ENCODE measurements at places on chromosomes 16 and 17. TPM values are rescaled to one million over a fixed set of nuclear protein-coding genes. Genes with fewer than 3 reads are reported as not detected.

Gene TNS4
- total RNA-seq = 23.5 TPM

GRCh38 chr17:9994761-9995160 lies 89.7 kb upstream of the RCVRN start:
- peaks cover 40% of the 10 kb centered on the region for H3K27me3 ChIP-seq
- H3K4me1 ChIP-seq = no peaks in the 10 kb centered on the region
- no peak overlapping the region for H3K4me3 ChIP-seq
- no peak overlapping the region for H3K27ac ChIP-seq
- H3K36me3 ChIP-seq = no peaks in the 10 kb centered on the region
- no peak for DNase-seq

DNA sequence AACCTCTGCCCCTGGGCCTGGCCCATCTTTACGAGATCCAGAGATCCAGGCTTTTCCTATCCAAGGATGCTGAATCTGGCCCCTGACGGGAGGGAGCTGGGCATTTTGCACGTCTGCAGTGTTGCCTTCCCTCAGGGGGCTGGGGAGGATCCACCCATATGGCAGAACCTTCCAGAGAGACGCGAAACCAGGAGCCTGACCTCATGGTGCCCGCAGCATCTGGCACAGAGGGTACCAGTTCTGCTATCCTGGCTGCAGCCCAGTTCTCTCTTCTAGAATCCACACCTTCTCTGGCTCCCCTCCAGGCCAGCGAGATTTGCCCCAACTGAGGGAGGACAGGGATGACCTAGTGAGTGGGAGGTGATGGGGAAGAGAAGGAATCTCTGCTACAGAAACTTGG lies 20.5 kb upstream of the ZNF652 start:
- no peaks in the 10 kb centered on the region for H3K4me1 ChIP-seq
- H3K4me3 ChIP-seq = no peak overlapping the region
- H3K27ac ChIP-seq = no peak overlapping the region
- H3K36me3 ChIP-seq = no peaks in the 10 kb centered on the region
- H3K27me3 ChIP-seq = no peaks in the 10 kb centered on the region

GRCh38 chr17:79539944-79540705 lies 70.7 kb downstream of the RBFOX3 start:
- H3K27ac ChIP-seq = no peak overlapping the region
- H3K36me3 ChIP-seq = no peaks in the 10 kb centered on the region
- no peak overlapping the region for H3K4me3 ChIP-seq
- H3K4me1 ChIP-seq = no peaks in the 10 kb centered on the region

Gene RAB11FIP4
- total RNA-seq = 22.9 TPM

DNA sequence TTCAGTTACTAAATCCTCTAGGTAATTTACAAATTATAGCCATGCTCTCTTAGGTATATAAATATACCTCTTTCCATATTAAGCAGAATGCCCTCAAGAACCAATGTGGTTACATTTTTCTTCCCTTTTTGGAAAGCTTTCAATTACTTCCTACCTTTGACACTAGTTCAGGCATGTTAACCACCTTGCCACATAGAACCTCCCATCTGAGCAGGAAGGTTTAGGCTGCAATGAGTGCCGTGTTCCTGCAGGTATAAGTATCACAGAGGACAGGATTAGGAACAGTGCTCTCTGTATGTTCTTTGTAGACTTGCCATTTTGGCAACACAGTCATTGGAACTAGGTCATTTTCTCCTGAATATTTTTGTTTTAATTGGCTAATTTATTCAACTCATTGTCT lies 20.1 kb downstream of the KRT25 start:
- no peak for DNase-seq
- no peaks in the 10 kb centered on the region for H3K27me3 ChIP-seq
- no peak overlapping the region for H3K27ac ChIP-seq
- H3K36me3 ChIP-seq = no peaks in the 10 kb centered on the region

GRCh38 chr17:39973496-39973895 lies 7.1 kb upstream of the PSMD3 start:
- H3K4me1 ChIP-seq = no peaks in the 10 kb centered on the region
- H3K4me3 ChIP-seq = no peak overlapping the region

GRCh38 chr16:3874794-3875692 lies 5.5 kb downstream of the CREBBP start:
- H3K27ac ChIP-seq = no peak overlapping the region
- no peak overlapping the region for H3K4me3 ChIP-seq
- DNase-seq = no peak
- H3K4me1 ChIP-seq = peaks cover 40% of the 10 kb centered on the region

Gene HAGHL
- 57.6 TPM for total RNA-seq

GRCh38 chr16:23334457-23334853 lies 32.4 kb downstream of the SCNN1B start:
- no peaks in the 10 kb centered on the region for H3K36me3 ChIP-seq
- peaks cover 46% of the 10 kb centered on the region for H3K4me1 ChIP-seq
- H3K27me3 ChIP-seq = no peaks in the 10 kb centered on the region
- no peak overlapping the region for H3K4me3 ChIP-seq

DNA sequence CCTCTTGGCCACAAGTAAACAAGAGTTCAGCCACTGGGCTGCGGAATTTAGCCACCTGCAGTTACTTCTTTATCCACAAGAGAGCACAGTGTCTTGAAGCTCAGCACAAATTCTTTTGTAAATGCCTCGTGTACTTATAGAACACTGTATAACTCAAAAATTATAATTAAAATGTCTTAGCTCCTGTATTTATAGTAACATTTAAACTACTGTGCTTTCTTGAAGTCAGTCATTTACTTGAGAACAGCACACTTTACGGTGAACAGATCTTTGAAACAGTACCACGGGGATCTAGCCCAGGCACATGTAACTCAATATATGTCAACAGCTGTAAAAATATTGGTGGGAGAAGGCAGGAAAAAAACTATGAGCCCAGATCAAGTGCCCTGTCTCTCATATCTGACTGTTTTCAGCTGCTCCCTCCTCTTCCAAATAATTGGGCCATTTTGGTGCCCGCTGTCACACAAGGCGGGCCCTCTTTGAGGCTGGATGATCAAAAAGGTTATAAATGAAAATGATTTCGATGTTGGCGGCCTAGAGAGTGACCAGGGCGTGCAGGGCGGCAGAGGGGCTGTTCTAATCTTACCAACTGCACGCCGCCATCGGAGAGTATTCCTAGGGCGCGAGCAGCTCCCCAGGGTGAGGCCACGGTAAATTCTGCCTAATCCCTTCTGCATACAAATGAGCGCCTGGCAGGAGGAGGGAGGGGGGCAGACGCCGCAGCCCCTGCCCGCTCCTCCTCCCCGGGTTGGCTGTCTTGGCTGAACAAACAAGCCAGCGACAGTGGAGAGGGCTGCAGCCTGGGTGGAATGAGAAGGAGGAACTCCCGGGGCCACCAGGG lies 183.2 kb downstream of the C16orf78 start:
- DNase-seq = no peak
- no peaks in the 10 kb centered on the region for H3K36me3 ChIP-seq
- no peak overlapping the region for H3K4me3 ChIP-seq
- no peaks in the 10 kb centered on the region for H3K4me1 ChIP-seq
- peaks cover 51% of the 10 kb centered on the region for H3K27me3 ChIP-seq
- H3K27ac ChIP-seq = no peak overlapping the region

- no peak overlapping the region for H3K4me3 ChIP-seq
- H3K27me3 ChIP-seq = no peaks in the 10 kb centered on the region
- H3K4me1 ChIP-seq = peaks cover 14% of the 10 kb centered on the region
- peak overlapping the region; percentile 77 for H3K27ac ChIP-seq
Observed at GRCh38 chr17:69175625-69176456, 34.1 kb upstream of the ABCA6 start.

DNA sequence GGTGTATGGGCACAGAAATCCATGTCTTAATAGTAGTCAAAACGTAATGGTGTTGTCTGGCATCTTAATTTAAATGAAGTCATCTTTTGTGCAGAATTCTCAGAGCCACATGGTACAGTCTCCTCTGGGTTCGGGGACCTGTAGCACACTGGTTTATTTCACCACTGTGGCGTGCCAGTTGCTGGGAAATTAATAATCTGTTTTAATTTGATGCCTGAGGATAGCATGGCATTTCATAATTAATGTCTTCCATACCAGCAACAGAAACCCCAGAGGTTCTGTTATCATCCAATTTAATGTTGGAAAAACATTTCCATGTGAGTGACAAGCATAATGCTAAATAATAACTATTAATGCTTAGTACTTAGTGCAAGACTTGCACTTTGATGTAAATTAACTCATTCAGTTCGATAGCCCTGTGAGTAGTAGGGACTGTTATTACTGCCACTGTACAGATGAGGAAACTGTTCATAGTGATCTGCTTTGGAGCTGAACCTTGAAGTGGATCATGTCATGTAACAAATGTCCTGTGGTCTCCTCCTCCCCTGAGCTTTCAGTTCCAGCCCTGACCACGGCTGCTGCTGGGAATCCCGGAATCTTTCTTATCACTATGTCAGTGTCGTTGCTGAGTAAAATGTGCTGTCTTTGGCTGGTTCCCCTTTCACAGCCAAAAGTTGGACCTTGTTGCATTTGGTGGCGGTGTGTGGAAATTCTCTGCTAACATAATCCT lies 51.2 kb downstream of the SNX29 start:
- DNase-seq = no peak
- H3K4me3 ChIP-seq = peak overlapping the region; percentile 52
- H3K36me3 ChIP-seq = no peaks in the 10 kb centered on the region
- no peaks in the 10 kb centered on the region for H3K27me3 ChIP-seq

GRCh38 chr17:75557075-75557851 lies 30.3 kb upstream of the MYO15B start:
- H3K4me1 ChIP-seq = peaks cover 32% of the 10 kb centered on the region
- H3K36me3 ChIP-seq = no peaks in the 10 kb centered on the region
- H3K4me3 ChIP-seq = no peak overlapping the region
- DNase-seq = peak; percentile 89
- H3K27ac ChIP-seq = peak overlapping the region; percentile 39
- no peaks in the 10 kb centered on the region for H3K27me3 ChIP-seq

Data from PC-9 (cell line).